RPMI7951 (cell line): ENCODE measurements at places on chromosomes 12 and 14. TPM values are rescaled to one million over a fixed set of nuclear protein-coding genes. Genes with fewer than 3 reads are reported as not detected.

DNA sequence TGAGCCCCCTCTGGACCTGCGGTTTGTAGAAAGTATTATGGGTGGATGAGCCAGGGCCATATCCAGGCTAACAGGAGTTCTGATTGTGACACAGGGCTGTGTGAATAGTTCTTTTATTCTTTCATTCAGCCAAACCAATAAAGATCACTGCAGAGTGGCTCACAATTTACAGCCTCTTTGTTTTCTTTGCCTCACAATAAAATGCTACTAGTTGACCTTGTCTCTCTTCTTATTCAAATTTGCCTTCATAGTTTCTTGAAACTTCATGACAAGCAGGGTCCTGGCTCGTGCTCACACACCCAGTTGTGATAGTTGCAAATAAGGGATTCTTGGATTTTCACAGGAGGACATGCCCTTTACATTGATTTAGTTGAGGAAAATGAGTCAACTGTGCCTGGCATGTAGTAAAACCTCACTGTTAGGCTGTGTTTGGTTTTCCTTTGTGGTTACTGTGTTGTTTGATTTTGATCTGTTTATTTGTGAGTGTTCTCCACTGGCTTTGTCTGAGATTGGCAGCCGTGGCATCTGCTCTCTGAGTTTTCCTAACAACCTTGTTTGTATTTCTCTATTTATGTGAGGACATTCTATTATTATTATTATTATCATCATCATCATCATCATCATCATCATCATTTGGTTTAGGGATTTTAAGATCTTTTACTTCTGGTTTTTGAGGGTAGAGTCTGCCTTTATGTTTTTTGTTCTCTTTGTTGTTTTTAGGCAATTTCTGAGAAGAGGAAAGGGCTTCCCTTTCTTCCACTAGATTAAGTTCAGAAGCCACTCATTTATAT is 2.7 kb upstream of the KRT6B start:
- DNase-seq: no peak

GRCh38 chr14:101022916-101023435 is 119.5 kb upstream of the RTL1 start:
- no peak for DNase-seq

- DNase-seq: peak; percentile 43
Observed at GRCh38 chr14:25400607-25401206, 350.8 kb upstream of the STXBP6 start.

Gene BDKRB1
- 7.1 and 9.2 TPM in 2 replicates for total RNA-seq

Gene KITLG
- total RNA-seq: 4.7 and 5.4 TPM in 2 replicates

Gene ADAMTS20
- total RNA-seq: not detected in 2 replicates

GRCh38 chr14:51650716-51651387 is 858 bp upstream of the FRMD6 start:
- no peak for DNase-seq
